ENCODE measurements at places on chromosomes 12 and 14.

- DNase-seq, result no peak
These were observed 1644.1 kb upstream of the FLRT2 start for GRCh38 chr14:83885837-83886293.

DNA sequence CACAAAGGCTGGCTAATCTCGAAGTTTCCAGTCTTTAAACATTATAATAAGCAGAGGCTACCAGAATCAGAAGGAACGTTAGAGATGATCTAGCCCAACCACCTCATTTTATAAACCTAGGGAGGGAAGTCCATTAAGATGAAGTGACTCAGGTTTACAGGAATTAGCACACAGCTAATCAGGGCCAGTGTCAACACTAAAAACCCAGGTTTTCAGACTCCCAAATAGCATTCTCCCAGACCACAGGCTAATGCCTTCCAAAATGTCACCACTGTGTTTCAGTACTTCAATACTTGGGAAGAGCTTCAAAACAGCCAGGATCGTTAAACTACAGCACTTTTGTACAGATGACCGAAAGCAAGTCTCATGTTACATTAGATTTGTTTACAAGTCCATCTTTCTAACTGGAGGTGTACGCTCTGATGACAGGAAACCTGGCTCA lies 89.2 kb downstream of the FOXN3 start:
- DNase-seq, result no peak

DNA sequence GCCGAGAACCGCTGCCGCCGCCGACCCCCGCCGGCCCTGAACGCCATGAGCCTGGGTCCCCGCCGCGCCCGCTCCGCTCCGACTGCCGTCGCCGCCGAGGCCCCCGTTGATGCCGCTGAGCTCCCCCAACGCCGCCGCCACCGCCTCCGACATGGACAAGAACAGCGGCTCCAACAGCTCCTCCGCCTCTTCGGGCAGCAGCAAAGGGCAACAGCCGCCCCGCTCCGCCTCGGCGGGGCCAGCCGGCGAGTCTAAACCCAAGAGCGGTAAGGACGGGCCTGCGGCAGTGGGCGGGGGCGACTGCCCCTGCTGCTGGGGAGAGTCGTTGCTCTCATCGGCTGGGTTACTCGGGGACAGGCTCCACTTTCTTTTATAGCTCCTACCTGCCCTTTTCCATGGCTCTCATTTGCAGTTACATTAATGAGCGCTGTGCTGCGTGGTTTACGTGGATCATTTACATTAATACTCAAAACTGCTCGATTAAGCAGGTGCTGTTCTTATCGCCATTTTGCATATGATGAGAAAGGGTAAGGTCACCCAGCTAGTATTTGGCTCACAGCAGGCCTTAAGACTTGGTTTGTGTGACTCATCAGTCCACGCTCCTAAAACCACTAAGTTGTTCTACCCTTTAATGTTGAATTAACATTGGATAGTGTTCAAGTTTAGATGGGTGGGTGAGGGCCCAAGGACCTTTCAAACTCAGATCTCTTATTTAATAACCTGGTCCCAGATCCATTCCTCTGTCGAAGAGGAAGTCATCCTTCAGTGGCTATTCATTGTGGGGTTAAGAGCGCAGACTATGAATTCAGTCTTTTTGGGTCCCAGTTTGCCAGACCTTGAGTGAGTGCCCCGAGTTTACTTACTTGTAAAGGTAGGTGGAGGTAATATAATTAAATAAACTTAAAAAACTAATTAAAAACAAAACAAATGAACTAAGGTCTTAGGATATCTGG lies 823 bp downstream of the RNF10 start:
- peak; percentile 19 for DNase-seq

- DNase-seq, result no peak
These were observed 49.2 kb downstream of the PSMA6 start for GRCh38 chr14:35341454-35341750.

DNA sequence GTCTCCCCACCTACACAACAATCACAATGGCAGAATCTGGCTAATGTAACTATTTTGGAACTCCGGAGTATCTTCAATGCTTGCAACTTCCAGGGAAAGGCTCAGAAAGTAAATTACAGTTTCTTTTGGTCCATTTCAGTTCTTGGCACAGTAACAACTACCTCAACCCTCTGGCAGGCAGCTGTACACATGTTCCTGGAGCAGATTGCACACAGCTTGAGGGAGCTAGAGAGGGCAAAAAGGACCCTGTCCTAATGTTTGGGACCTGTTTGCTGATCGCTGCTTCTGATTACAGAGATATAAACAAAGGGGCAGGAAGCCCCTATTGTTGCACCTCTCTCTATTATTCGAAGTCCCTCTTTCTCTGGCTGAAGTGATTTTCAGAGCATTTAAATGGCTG lies 35.2 kb upstream of the SLC38A1 start:
- DNase-seq, result no peak

GRCh38 chr12:52082988-52083637 lies 3.6 kb downstream of the SMIM41 start:
- peak; percentile 46 for DNase-seq

GRCh38 chr14:64060199-64060545 lies 207.4 kb downstream of the SYNE2 start:
- no peak for DNase-seq

GRCh38 chr14:39763402-39763890 lies 331.2 kb upstream of the FBXO33 start:
- DNase-seq, result no peak

DNA sequence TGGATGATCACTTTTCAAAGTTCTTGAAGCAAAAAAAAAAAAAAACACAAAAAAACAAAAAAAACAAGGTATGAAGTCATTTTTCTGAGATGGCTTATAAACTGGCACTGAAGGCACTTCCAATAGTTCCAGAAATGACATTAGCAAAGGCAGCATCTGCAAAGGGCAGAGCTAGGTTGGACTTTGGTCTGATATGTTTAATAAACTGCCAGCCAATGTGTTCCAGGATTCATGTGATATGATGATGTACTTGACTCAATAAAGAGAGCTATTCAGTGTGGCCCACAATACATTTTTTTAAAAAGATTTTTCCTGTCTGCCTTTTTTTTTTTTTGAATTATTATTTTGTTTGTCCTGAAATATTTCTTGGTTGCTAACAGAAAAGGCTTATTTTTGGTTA lies 79.6 kb downstream of the VRK1 start:
- no peak for DNase-seq

GRCh38 chr14:68892961-68893360 lies 86.1 kb downstream of the ACTN1 start:
- no peak for DNase-seq

DNA sequence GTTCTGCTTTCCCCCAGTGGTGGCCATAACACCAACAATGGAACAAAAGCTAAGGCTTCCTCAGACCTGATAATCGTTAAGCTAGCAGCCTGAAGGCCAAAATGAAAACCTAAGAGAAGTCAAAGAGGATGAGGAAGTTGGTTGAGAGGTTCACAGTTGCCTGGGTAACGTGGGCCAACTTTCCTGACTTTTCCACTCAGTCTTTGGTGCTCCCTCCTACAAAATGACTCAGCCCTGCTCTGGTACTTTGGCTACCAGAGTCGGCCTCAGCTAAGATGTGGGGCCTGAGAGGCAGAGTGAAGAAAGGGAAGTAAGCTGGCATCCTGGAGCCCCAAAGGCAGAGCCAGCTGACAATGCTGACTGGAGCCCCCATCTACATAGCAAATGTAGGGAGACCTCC lies 14.9 kb upstream of the FKBP11 start:
- DNase-seq, result no peak

DNA sequence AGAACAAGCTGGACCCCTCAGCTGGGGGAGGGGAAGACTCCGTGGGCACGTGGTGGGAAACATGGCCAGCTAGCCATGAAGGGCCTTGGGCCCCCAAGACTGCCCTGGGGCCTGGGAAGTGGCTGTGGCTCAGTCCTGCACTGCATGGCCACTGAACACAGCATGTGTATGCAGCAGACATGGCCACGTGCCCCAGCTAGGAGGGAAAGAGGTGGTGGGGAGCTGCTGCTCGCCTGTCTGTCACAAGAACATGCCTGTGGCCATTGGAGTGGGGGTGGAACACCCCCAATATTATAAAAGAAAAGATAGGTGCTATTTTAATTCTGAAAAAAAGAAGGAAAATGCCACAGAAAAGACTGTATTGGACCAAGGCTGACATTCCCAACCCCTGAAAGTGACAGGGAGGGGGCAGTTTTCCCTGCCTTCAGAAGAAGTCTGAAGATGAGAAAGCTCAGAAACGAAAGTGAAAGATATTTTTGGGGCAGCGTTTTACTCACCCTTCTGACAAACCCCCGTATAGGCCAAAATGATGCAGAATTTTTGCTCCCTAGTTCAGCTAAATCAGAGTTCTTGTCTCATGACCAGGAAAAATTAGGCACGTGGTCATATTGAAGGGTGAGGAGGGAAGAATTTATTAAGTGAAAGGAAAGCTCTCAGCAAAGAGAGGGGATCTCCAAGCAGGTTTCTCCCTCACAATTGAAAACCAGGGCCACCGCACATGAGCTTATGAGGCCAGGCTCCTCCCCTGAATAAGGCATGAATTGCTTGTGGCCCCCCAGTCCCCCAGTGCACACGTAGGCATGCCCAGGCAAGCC lies 35.2 kb upstream of the PCNX1 start:
- no peak for DNase-seq

DNA sequence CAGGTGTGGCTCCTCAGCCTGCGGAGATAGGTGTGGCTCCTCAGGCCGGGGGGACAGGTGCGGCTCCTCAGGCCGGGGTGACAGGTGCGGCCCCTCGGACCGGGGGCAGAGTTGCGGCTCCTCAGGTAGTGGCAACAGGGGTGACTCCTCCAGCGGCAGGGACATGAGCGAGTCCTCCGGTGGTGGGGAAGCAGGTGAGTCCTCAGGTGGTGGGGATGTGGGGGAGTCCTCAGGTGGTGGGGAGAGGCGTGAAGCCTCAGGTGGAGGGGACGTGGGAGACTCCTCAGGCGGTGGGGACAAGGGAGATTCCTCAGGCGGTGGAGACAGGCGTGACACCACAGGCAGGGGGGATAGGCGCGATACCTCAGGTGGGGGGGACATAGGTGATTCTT lies 9.2 kb downstream of the KMT2D start:
- no peak for DNase-seq

- no peak for DNase-seq
These were observed 14.9 kb downstream of the LHX5 start for GRCh38 chr12:113456761-113457160.

DNA sequence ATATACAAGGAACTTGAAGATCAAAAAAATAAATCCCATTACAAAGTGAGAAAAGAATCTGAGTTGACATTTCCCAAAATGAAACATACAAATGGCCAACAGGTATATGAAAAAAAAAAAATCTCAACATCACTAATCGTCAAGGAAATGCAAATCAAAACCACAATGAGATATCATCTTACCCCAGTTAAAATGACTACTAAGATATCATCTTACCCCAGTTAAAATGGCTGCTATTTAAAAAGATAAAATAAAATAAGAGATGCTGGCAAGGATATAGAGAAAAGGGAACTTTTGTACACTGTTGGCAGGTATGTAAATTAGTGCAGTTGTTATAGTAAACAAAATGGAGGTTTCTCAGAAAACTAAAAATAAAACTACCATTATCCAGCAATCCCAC lies 44.4 kb downstream of the PLEKHG7 start:
- DNase-seq, result no peak

DNA sequence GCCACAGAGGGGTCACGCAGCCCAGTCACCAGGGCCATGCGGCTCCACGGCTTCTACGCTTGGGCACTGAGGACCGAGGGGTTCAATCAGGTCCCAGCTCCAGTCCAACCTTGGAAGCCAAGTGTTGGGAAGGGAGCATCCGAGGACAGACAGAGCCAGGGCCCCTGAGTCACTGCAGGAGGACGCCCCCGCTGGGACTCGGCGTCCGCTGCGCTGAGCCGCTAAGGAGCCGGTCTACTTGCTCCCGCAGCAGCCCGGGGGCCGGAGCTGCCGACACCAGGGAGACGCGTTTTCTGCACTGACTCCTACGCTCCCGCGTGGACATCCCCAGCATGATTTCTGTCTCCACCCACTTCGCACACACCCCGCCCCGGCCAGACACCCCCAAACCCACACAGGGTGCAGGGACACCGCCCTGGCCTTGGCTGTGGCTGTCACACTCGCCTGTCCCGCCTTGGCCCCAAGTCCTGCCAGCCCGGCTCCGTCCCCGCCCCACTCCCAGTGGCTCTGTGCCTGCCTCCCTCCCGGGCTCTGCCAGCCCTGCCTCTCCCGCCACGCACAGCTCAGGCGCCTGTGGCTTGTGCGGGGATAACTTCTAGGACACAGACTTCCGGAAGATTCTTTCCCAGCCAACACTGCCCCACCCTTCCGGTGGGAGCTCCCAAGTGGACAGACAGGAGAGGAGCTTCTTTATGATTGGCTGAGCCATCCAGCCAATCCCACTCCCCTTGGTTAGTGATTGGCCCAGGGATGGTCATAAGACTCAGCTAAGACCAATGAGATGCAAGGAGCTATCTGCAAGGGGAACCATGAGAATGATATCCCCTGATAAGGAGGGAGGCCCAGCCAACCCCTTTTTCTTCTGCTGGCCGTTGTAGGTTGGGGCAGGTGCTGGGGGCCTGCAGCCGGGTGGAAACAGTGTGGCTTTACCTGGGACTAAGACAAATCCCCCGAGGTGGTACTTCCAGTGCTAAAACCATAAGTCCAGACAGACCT lies 118.9 kb upstream of the SFSWAP start:
- no peak for DNase-seq

- no peak for DNase-seq
These were observed 37.6 kb upstream of the APPL2 start for GRCh38 chr12:105273601-105274000.

GRCh38 chr12:14396071-14396470 lies 30.6 kb downstream of the ATF7IP start:
- no peak for DNase-seq

GRCh38 chr12:39355841-39356240 lies 87.1 kb downstream of the KIF21A start:
- DNase-seq, result no peak

DNA sequence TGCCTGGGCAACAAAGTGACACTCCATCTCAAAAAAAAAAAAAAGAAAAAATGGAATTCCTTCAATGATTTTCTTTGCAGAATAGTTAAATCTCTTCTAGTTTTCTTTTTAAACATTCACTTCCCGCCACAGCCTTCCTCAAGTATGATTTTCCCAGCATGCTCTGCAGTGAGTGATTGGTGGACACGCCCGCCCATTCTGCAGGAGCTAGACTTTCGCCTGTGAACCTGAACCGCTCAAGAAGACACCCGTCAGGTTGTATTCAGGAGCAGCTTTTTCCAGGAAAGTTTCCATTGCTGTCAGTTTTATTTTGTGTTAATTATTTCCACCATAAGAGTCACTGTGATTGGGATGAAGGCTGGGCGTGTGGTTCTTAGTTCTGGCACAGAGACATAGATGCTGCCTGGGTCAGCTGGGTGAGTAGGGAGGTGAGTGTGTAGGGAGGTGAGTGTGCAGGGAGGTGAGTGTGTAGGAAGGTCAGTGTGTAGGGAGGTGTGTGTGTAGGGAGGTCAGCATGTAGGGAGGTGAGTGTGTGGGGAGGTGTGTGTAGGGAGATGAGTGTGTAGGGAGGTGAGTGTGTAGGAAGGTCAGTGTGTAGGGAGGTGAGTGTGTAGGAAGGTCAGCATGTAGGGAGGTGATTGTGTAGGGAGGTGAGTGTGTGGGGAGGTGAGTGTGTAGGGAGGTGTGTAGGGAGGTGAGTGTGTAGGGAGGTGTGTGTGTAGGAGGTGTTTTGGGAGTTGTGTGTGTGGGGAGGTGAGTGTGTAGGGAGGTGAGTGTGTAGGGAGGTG lies 76.2 kb downstream of the KIF26A start:
- DNase-seq, result no peak

GRCh38 chr14:87994974-87995373 lies 2.0 kb upstream of the GALC start:
- no peak for DNase-seq

All from stimulated activated CD4-positive, alpha-beta T cell treated with anti-CD3 and anti-CD28 coated beads, Interleukin-1b, Interleukin-23, amount 100 ng/mL, for 24 hours (primary cell).